ENCODE measurements at places on chromosomes 13 and 19.

DNA sequence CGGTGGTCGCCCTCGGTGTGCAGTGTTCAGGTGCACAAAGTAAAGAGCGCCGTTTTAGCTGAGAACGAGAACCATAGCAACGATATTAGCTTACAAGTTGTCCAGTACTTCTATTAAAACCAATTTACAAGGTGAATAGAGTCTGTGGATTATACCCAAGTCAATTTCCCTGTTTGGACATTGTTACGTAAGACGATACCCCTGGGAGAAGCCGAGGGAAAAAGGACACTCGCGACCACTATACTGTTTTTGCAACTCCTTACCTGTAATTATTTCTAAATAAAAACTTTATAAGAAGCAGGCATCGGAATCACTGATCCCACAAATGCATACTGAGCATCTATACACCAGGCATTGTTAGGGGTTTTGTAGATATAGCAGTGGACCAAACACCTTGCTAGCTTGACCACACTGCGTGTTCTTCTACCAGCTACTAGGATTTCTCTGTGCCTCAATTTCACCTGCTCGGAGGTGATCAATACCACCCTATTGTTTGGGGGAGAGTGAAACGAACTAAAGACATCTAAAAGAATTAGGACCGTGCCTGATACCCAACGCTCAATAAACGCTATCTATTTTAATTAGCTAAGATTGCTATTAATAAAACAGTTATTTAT lies 488 bp upstream of the EEF2 start:
- no peak for DNase-seq

GRCh38 chr19:45468159-45468651 lies 409 bp downstream of the FOSB start:
- DNase-seq = peak; percentile 52

DNA sequence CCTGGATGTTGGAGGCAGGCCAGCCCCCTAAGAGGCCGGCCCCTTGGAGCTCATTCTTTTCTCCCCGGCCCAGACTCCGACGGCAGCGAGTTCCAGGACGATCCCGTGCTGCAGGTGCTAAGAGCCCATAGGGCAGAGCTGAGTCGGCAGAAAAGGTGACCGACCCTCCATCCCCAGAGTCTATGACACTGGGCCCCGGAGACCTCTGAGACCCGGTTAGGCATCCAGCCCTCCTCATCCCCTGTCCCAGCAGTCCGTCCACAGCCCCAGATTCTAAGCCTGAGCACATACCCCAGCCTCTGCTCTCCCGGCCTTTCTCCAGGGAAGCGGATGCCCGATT lies 7.3 kb upstream of the ARHGAP33 start:
- no peak for DNase-seq

- DNase-seq = no peak
Observed at GRCh38 chr13:103067751-103068555, 1.7 kb upstream of the SLC10A2 start.

- DNase-seq = no peak
Observed at GRCh38 chr13:28679628-28680027, 20.7 kb downstream of the POMP start.

- no peak for DNase-seq
Observed at GRCh38 chr13:75079226-75079625, 402.7 kb downstream of the TBC1D4 start.

GRCh38 chr13:44399074-44399473 lies 25.4 kb downstream of the SERP2 start:
- no peak for DNase-seq

DNA sequence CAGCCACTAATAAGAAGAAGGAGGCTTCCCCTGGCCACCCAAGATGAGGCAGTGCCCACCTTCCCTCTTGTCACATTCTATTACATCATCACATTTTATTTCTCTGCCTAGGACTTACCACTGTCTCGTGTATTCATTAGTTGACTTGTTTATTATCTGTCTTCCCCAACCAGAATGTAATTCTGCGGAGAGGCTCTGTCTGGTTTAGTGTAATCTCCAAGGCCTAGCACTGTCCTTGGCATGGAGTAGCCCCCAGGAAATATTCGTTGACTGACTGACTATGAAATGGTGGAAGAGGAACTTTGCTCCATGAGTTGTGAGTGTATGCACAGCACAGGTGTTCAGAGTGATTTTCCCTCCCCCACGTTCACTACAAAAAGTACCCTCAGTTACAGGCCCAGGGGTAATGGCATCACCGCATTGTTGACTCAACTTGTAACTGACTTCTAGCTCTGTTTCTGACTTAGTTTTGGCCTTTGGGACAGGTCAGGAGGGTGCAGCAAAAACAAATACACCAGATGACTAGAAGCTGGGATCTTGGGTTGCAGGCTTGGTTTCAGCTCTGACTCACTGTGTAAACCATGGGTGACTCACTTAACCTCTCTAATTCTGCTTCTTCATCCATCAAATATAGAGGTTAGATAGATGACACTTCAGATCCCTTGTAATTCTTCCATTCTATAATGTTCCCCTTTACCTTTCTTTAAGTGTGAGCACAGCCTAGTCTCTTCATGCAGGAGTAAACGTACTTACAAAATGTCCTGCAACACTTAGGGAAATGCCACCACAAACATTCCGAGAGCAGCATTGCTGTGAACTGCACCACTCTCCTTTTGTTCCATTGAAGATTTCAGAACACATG lies 229.7 kb downstream of the KCNRG start:
- peak; percentile 74 for DNase-seq

GRCh38 chr19:3374369-3375112 lies 8.2 kb downstream of the NFIC start:
- DNase-seq = no peak

- no peak for DNase-seq
Observed at GRCh38 chr19:10971107-10971726, 10.4 kb downstream of the SMARCA4 start.

DNA sequence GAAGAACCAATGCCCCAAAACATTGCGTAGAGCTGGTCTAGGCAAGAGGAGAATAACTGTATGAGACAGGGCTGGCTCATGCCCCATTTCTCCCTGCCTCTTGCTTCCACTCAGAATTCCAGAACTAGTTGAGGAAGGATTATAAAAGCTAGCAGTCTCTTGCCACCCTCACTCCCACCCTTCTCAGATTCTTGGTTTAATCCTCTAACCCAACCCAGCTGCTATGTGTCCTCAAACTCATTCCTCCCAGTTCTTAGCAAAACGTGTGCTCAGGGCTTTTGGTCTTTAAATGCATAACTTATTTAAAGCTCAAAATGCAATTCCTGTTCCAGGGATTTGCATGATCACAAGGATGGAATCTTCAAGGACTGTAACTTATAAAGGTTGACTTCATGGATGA lies 466.3 kb downstream of the COG6 start:
- no peak for DNase-seq

- no peak for DNase-seq
Observed at GRCh38 chr13:88248393-88248792, 577.2 kb downstream of the SLITRK5 start.

DNA sequence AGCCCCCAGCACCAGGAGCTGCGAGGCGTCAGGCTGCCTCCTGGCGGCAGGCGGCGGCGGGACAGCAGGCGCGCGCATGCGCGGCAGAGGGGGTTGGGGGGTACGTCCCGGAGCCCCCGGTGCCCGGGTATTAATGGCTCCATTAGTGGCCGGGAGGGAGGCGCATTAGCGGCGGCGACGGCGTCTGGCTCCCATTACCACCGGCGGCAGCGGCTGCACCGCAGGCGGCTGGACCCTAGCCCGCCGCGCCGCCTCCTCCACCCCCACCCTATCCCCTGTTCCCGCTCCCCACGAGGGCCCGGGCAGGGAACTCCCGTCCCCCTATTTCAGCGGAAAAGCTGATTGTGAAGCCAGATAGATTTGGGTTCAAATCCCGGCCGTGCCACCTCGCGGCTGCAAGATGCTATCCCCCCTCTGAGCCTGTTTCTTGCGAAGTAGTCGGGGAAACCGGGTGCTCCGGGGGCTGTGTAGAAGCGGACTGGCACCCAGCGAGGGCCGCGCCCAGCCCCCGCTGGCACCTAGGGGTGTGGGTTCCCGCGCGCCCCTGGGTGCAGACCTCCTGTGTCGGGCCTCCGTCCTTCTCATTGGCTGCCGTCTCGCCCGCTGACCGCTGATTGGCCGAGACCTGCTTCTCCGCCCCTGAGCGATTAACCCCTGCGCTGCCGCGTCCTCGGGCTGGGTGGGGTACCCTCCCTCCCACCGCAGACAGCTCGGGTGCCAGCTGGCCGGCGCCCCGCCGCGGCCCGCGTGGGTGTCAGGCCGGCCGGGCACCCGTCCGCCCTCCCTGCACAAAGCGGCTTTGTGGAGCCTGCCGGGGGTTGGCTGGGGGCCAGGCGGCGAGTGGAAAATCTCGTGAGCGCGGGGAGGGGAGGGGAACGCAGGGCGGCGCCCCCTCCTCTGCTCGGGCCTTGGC lies 11.1 kb downstream of the CIC start:
- peak; percentile 91 for DNase-seq

- no peak for DNase-seq
Observed at GRCh38 chr13:22287343-22287920, 616.6 kb downstream of the FGF9 start.

- DNase-seq = no peak
Observed at GRCh38 chr19:28297586-28298157, 915.3 kb downstream of the UQCRFS1 start.

DNA sequence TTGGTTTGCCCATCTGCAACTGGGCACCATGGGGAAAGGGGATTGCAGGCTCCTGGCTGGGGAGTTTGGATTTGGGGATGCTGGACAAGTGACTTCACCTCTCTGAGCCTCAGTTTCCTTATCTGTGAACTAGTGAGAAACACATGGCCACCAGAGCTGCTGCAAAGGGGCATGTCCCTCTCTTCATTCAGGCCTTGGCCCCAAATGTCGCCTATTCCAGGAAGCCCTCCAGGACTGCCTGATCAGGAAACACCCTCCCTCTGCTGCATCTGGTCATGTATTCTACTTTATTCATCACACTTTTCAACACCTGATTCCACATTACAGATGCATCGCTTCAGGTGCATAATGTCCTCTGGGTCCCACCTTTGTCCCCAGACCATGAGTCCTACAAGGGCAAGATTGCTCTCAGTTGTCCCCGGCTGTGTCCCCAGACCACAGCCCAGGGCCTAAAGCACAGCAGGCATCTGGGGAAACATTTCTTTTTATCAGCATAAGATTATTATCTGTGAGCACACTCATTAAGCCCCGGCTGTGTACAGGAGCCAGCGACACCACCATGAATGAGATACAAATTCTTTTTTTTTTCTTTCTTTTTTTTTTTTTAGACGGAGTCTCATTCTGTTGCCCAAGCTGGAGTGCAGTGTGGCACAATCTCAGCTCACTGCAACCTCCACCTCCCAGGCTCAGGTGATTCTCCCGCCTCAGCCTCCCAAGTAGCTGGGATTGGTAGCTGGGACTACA lies 37.5 kb downstream of the ARRDC2 start:
- no peak for DNase-seq

DNA sequence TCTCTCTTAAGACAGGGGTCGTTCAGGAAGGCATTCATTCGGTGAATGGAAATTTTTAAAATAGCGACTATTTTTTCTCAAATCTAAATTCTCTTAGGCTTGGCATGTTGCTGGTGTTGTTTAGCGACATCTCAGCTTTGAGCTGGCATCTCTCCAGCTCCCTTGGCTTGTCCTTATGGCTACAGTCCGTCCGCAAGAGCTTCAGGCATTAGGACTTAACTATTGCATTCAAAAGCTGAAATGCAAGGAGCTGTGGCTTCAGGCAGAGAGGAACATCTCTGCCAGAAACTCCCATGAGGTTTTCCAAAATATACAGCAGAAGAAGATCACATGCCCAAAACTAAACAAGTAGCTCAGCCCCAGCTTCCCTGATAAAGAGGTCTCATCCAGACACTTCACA lies 578.5 kb downstream of the EFNB2 start:
- no peak for DNase-seq

DNA sequence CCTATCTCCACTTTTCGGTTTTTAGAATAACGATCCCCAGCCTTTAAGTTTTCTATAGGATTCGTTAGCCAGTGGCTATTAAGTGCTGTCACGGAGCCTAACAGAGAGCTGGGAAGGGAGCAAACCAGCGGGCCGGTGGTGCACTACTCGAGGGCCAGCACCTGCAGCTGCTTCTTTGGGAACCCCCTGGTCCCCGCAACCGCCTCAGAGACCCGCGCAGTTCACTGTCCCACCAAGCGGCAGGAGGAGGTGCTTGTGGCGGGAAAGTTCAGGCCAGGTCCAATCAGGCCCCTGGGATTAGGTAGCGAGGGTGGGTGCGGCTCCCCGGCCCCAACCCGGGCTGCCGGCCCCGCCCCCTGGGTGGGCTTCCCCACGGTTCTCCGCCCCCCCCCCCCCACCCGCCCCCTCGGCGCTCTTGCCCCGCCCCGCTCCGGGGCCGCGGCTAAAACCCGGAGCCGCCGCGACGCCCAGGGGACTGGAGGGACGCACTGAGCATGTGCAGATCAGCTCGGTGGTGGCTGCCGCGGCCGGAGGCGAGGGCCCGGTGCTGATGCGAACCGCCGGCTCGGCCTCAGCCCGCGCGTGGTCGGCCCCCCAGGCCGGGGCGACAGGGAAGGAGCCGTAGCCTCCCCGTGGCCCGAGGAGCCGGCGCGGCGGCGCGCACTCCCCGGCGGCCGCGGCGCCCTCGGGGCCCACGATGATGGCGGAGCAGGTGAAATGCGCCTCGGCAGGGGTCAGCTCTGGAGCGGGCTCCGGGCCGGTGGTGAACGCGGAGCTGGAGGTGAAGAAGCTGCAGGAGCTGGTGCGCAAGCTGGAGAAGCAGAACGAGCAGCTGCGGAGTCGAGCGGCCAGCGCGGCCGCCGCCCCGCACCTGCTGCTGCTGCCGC lies at the start of gene SLAIN1:
Gene SLAIN1 (plus strand): TSS at position 471 of the 887 bp plus-strand sequence. CDS start 227 bp downstream, at position 698.
- peak; percentile 87 for DNase-seq

- no peak for DNase-seq
Observed at GRCh38 chr13:62678039-62678438, 1262.4 kb upstream of the PCDH20 start.

DNA sequence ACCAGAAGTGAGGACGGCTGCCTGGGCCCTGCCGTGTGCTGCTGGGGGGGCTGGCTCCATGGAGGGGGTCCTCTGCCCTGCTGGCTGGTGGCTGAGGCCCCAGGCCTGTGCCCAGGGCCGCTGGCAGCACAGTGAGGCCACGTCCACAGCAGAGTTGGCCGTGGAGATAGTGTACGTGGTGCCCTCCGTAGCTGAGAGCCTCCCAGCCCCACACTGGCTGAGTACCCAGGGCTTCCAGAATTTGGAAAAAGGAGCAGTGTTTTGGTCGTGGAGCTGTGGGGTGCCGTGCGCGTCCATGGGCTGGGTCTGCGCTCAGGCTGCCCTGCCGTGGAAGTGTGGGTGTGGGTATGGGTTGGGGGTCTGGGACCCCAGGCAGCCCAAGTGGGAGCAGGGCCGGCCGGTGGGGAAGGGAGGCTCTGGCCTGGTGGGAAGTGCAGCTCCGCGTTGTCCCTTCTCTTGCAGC lies 5.9 kb downstream of the PTBP1 start:
- DNase-seq = no peak

All from CD4-positive, alpha-beta T cell treated with Interleukin-2 at 100 ng/mL for 4 hours (primary cell).